ENCODE measurements at places on chromosomes 13 and 19. TPM values are rescaled to one million over a fixed set of nuclear protein-coding genes. Genes with fewer than 3 reads are reported as not detected.

- DNase-seq: no peak
Observed at GRCh38 chr13:46165485-46166223, 16.3 kb downstream of the LCP1 start.

The ZNF846 gene
- total RNA-seq: 3.9 TPM

The DNAAF3 gene
- 0.40 TPM for total RNA-seq

The GPC6 gene
- total RNA-seq: under 0.01 TPM

- no peak for DNase-seq
Observed at GRCh38 chr13:32627793-32628192, 41.5 kb downstream of the PDS5B start.

The FBXO27 gene
- total RNA-seq: 0.44 TPM

The DNAJC15 gene
- 4.2 TPM for total RNA-seq

The SLC15A1 gene
- total RNA-seq: not detected

DNA sequence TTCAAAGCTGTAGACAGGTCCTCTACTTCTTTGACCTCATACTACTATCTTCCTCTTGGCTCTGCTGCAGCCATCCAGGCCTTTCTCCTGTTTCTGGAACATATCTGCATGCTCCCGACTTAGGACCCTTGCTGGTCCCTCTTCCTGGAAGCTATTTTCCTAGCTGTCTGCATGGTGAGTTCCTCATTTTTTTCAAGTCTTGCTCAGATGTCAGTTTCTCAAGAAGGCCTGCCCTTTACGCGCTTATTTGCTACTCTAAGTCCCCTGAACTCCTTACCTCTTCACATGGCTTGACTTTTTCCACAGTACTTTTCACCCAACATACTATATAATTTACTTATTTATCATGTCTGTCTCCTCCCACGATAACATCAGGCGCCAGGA is 31.4 kb downstream of the DNAJC3 start:
- DNase-seq: no peak

- peak; percentile 56 for DNase-seq
Observed at GRCh38 chr13:28637714-28638355, 21.1 kb upstream of the POMP start.

The DAND5 gene
- total RNA-seq: under 0.01 TPM

Data from lung microvascular endothelial cell (primary cell).